ENCODE measurements at places on chromosomes 2 and 18.

DNA sequence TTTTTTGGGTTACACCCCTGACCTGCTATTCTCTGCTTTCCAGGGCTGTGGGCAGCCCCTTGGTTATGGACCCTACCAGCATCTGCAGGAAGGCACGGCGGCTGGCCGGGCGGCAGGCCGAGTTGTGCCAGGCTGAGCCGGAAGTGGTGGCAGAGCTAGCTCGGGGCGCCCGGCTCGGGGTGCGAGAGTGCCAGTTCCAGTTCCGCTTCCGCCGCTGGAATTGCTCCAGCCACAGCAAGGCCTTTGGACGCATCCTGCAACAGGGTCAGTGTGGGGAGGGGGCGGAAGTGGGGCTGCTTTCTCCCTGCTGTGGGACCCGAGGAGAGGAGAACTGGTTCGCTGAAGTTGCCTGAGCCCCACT lies 9.7 kb upstream of the WNT10A start:
- no peak for DNase-seq

DNA sequence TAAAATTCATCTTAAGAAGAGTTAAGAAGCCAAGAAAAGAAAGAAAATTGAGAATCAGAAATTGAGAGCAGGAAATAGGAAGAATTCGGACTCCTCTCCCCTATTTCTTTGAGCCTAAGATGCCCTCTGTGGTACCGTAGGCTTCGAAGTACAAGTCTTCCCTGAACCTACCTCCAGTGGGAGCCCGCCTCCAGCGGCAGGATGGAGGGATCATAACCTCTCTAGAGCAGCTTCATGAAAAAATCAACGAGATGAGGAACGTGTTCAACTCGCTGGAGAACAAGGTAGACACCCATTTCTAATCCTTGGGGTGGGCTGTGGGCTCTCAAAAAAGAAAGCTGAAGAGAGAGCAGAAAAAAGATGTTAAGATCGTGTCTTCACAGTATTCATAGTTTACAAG lies 36.3 kb downstream of the ARHGEF33 start:
- no peak for DNase-seq

- no peak for DNase-seq
Observed at GRCh38 chr2:68837164-68837860, 33.9 kb downstream of the BMP10 start.

DNA sequence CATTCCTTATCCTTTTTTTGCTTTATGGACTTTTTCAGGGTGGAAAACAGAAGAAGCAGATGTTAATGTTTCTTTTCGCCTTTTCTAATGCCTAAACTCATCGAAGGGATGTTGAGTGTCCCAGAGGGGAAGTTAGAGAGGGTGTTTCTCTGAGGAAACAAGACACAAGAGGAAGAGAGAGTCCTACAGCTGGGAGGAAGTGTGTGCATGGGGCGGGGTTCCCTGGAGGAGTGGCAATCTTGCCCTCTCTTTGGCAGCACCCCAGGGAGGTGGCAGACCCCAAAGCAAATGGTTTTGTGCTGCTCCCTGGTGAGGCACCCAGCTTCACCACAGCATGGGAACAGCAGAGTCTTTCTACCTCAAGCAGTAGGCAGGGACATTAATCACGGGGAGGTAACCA lies 377.6 kb downstream of the RND3 start:
- no peak for DNase-seq

DNA sequence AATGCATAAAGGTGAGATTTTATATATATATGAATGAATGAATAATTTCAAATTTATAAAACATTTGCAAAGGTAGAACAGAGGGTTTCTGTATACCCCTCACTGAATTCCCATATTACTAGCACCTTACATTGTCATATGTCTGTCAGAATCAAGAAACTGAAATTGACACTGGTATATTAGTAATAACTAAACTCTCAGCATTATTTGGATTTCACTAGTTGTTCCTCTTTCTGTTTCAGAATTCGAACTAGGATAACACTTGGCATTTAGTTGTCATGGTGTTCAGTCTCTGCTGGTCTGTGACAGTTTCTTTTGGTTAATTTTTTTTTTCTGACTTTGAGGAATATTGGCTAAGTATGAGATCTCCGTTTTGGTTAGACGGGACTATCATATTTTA lies 275.9 kb downstream of the DCC start:
- DNase-seq: no peak

DNA sequence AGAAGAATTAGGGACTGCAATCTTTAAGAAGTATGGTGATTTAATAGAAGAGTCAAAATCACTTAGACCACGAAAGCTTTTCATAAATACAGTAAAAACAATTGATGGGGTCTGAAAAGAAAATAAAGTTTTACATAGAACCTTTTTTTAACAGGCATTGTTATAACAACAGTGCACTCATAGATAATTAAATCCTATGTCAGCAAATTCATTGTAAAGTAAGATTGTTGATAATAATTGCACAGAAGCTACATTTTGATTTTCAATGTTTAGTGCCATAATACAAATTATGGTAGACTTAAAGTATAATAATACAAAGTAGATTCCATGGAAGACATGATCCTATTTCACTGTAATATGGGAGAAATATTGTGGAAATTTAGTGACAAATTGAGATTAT lies 130.7 kb upstream of the FSIP2 start:
- no peak for DNase-seq

GRCh38 chr2:191611614-191612013 lies 66.3 kb upstream of the NABP1 start:
- no peak for DNase-seq

- DNase-seq: peak; percentile 17
Observed at GRCh38 chr2:24409700-24410556, 49.6 kb upstream of the ITSN2 start.

DNA sequence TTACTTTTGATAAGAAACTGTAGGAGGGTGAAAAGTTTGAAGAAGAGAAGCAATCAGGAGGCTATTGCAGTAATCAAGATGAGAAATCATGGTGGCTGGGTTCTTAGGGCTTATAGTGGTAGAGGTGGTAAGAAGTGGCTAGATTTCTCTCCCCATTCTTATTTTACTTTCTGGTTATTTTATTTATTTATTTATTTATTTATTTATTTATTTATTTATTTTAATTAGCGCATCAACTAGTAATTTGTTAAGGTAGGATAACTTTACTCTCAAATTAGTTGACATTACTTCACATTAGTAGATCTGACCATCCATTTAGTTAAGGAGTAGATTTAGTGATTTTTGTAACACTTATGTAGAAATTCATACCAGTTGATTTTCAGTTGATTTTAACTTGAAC lies 77.4 kb downstream of the PIK3C3 start:
- no peak for DNase-seq

DNA sequence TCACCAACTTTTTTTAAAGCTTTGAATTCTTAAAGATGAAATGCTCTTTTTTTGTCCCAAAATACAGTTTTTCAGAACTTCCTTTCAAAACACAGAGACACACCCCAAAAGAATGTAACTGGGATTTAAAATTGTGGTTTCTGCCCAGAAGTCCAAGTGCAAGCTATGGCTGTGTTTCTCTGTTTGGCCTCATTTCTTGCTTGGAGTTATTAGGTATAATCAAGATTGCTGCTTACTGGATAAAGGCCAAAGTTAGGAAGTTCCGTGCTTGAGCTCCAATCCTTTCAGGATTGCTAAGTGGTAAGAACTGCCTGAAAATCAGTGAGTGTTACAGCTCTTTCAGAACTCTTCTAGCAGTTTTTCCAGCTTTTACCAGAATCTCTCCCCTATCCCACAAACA lies 16.9 kb downstream of the ZBTB7C start:
- DNase-seq: no peak

GRCh38 chr2:239266779-239267287 lies 134.0 kb downstream of the HDAC4 start:
- DNase-seq: no peak

GRCh38 chr2:113898081-113898480 lies 8.2 kb downstream of the ACTR3 start:
- DNase-seq: no peak

GRCh38 chr2:237968048-237968862 lies 1.4 kb downstream of the UBE2F start:
- DNase-seq: peak; percentile 52

DNA sequence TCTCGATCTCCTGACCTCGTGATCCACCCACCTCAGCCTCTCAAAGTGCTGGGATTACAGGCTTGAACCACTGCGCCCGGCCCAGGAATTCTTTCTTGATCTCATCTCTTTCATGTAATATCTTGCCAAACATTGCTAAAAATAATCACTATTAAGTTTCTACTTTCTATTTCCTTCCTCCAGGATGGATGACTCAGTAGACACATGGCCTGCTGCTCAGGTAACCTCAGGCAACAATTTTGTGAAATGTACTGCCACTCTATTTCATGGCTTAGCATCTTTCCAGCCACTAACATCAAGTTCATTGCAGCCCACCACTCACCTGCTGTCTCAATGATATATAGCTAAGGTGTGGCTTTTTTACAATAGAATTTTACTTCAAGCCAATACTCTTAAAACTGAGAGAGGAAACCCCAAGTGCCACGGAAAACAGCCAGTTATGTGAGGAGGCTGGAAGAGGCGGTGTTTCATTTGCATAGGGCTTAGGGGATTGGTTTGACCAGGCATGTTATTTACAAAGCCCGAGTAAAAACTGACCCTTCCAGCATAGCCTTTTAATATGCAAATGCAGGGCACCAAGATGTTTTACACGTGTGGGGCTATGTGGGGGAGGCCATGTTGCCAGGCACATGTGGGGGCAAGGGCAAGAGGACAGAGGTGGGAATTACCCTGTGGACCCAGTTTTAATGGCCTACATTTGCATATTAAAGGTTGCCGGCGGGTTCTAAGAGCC lies 11.3 kb upstream of the SUMO1 start:
- no peak for DNase-seq

- no peak for DNase-seq
Observed at GRCh38 chr2:64401529-64401880, 52.5 kb upstream of the LGALSL start.

DNA sequence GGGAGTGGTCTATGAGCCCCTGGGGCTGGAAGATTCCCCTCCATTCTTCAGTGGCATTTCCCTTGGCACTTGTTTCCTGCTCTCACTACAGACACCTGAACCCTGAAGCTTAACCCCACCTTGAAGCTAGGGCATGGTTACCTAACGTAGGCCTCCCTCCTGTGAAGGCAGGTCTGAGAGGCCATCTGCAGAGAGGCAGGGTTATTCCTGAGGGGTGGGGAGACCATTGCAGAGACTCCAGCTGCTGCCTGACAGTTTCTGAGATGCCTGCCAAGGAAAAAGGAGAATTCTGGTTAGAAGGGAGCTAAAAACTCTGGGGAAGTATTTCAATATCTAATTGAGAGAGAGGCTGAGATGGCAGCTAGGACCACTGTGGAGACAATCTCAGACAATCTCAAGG lies 119.3 kb upstream of the NDUFV2 start:
- DNase-seq: no peak
